ENCODE measurements at places on chromosomes 7 and 10.
A peak's percentile ranks its signal among the peaks of the same experiment; 100 is the strongest.

GRCh38 chr10:20314431-20314830, 498.2 kb downstream of the PLXDC2 start:
- no peak for DNase-seq

DNA sequence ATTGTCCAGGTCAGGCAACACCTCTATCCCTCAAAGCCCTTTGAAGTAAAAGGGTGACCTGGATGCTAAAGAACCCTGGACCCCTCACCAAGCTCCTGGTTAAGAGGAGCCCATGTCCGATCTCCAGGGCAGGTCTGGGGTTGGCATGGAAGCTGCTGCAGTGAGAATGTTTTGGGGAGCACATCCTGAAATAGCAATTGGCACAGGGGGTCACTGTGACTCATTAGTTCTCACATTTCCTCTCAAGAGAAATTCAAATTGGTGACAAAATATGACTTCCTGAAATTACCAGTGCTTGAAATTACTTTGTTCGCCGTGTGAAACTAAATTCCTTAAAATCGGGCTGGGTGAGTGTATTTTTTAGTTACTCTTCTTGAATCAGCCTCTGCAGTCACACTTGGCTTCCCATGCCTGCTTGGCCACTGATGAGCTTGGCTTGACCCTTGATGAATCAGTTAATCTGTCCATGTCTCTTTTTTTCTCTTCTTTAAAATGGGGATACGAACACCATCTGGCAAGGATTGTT, 18.8 kb upstream of the ARHGAP22 start:
- no peak for DNase-seq

DNA sequence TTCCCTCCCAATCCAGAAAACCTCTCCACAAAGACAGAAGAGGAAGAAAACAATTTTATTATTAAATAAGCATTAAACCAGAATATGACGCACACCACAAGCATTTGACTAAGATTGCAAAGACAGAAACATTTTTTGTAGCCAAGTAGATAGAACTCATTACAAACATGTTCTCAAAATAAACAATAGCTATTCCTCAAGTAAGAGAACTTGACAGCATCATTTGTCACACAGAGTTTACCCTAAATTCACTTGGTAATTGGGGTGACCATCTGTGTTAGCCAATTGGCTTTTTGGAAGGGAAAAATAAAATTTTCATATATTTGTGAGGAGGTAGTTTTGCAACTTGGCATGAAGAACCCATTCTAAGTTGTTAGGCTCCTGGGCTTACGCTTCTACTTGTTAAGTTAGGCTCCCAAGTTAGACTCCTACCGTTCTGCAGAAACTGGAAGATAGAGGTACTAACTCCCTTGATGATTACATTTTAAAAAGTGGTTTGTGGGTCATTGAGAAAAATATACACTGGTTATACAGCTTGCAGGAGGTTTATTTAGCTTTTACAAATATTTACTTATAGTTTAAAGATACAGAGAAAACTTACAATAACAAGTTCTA, 618.6 kb upstream of the CNTNAP2 start:
- no peak for DNase-seq

GRCh38 chr10:132690821-132691610, 94.9 kb downstream of the NKX6-2 start:
- DNase-seq: no peak

DNA sequence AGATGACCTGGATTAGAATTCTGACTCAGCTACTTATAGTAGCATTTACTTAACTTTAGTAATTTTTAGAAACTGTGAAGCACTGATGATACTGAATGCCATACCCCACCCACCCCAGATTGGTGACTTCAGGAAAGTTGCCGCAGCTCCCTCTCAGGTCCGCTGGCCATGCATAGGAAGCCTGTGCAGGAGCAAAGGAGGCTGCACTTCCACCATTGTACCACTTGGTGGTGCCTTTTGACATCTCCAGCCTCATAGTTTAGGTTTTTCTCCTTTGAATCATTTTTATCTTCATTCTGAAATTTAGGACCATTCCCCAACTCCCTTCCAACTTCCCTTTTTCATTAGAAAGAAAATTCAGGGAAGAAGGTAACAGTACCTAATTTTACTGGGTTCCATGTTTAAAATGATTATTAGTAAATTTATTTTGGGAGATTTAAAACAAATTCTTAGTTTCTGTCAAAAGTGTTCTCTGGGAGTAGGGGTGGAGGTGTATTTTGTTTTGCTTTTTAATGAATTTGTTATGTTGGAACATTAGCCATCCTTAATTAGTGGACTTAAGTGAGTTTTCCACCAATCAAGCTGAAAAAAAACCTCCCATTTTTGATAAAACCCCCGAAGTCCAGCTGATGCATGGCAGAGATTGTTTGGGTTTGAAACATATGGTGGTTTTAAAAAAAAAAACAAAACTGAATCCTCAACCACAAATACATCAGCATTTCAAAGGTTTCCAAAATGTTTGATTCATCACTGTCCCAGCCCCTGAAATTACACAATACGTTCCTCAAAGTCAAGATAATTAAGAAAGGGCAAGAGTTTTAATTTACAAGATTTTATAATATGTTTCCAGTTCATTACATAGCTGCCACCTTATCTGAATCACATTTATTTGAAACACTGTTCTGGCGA, 109.6 kb downstream of the WNT2 start:
- peak; percentile 54 for DNase-seq

- no peak for DNase-seq
These were observed 118.5 kb downstream of the GLRX3 start for GRCh38 chr10:130254662-130255061.

DNA sequence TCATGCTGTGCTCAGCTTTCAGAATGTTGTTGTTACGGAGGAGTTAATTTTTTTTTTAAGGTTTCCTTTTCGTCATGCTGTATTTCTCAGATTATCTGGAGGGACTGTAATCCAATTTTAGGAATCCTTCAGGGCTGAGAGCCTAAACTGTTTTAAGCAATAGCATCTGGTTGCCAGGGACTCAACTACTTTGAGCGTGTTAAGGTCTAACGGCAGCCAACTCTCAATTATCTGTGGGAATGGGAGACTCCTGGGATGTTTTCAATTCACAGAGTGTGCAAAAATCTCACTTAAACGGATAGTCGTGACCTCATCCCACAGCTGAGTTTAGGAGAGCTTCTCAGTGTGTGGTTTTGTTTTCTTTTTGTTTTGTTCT, 291.7 kb downstream of the AUTS2 start:
- DNase-seq: no peak

GRCh38 chr10:120052964-120053702, 160.6 kb downstream of the SEC23IP start:
- no peak for DNase-seq

DNA sequence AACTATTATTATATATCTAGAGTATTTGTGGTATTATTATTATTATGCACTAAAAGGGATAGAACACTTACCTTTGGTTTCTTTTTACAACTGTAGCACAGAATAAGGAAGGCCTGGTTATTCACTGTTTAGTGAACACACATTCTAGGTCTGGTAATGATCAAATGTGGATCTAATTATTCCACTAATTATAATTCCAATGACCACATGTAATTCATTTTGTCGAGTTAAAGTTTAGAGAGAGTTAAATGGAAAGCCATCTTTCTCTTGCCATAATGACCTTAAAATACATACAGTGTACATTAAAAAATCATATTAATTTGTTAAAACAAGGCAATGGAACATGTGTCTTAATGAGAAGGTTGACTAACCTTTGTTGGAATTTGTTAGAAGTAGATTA, 147.8 kb downstream of the SEM1 start:
- no peak for DNase-seq

DNA sequence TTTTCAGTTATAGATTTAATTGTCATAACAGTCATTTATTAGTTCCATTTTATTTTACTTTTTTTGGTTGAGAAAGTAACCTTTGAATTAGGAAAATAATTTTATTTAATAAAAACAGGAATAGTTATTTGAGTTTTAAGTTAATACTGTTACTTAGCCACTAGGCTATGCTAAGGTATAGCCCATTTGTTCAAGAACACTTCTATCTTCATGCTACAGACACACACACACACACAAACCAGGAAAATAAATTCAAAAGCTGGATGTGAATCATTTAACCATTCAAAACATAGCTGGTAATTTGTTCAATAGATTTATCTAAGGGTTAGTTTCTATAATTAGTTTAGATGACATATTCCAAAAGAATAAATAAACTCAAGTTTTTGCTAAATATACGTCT, 148.4 kb downstream of the RNF133 start:
- DNase-seq: no peak

GRCh38 chr10:5543623-5544022, 18.9 kb downstream of the CALML3 start:
- DNase-seq: no peak

GRCh38 chr10:96984541-96985131, 152.5 kb downstream of the LCOR start:
- peak; percentile 39 for DNase-seq

GRCh38 chr7:143296686-143297085, 8.5 kb downstream of the CASP2 start:
- DNase-seq: no peak

DNA sequence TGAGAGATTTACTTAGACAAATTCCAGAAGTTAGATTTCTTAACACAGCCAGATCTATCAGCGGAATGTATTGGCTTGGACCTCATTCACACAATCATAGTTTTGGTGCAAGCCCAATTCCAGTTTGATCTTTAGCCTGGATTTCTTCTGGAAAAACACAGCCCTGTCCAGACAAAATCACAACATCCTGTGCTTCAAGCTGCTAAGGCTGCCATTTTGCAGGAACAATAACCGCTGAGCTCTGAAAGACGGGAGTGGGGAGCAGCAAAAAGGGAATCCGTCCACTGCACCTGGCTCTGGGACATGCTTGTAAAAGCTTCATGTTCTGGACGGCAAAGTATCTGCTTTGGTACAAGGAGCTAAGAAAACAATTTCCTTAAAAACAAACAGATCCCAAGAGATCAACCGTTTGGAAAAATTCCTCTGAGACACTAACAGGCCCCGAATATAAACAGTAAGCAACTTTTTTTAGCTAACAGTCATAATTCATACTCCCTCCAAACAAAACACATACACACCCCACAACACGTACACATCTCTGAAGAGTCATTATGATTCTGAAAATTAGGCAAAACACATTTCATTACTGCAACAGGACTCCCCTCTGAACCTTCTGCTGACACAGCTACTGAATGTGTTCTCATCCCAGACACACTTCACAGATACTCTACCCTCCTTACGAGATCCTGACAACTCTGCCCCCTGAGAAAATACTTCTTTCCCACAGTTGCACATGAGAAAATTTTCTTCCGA, 32.4 kb downstream of the ITIH5 start:
- DNase-seq: no peak

- DNase-seq: no peak
These were observed 156.2 kb downstream of the PLPP4 start for GRCh38 chr10:120613180-120613579.

DNA sequence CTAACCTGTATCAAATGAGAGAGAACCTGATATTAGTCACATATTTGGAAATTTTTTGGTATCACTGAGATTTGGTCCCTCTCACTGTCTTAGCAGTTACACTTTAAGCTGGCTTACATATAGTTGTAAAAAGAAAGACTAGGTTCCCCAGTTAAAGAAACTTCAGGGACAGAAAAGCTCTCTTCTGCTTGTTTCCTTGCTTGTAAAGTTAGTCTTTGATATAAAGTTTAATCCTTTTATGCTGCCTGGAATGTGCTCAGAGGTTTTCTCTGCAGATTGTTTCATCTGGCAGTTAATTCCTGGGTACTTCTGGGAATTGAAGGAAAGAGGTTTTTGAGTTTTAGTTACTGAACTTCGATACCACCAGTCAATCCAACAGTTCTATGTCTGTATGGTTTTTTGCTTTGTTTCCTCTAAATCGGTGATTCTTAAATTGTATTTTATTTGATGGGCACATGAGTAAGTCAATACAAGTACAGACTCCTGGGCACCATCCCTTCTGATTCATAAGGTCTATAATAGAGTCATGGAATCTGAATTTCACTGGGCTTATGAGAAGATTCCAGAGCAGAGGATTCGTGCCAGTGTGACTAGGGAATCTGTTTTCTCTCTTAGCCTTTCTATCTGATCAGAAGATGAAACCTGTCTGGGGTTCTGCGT, 1080.9 kb upstream of the C7orf33 start:
- no peak for DNase-seq

GRCh38 chr10:76352300-76352699, 920.9 kb downstream of the LRMDA start:
- DNase-seq: no peak

- no peak for DNase-seq
These were observed 66.0 kb downstream of the SUGCT start for GRCh38 chr7:40200791-40201190.

- DNase-seq: no peak
These were observed 556.4 kb downstream of the SORCS1 start for GRCh38 chr10:106608066-106608465.

DNA sequence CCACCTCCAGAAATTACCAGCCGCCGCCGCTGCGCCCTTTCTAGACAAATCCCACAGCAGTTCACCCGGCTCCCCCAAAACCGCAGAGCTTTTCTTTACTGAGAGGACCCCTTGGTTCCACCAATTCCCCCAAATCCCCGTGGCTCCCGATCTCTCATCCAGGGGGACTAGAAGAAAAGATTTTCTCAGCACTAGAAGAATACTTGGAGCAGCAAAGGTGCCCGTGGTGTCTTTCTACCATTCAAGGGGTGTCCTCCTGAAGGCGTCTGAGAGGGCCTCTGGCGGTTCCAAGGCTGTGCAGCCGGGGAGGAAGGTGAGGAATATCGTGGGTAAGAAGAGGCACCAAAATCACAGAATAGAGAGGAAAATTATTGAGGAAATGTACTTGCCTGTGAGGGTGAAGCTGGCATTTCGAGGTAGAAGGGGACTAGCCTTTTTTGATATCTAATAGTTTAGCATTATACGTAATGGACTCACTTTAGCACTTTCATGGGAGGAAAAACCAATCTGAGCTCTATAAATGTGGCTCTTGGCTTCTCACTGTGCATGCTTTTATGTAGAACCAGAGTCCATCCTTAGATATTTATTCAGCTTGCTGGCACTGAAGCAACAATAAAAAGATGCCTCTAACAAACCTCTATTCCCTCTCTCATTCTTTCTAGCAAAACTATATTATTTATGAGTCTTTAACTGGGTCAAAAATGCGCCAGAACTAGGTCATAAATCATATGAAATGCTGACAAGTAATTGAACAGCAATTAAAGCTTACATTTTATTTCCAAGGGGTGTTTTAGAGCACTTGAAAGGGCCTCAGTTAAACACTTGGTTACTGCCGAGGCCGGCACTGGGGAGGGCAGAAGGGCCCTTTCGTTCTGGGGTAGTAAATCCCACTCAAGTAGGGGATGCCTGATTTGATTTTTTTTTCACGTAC, 13.8 kb upstream of the HOXA2 start:
- DNase-seq: no peak

GRCh38 chr7:77566421-77566820, 29.3 kb downstream of the PTPN12 start:
- DNase-seq: no peak

All from neuronal stem cell (in vitro differentiated cells).